ENCODE measurements at places on chromosomes 2 and 18.
A peak's percentile ranks its signal among the peaks of the same experiment; 100 is the strongest.

DNA sequence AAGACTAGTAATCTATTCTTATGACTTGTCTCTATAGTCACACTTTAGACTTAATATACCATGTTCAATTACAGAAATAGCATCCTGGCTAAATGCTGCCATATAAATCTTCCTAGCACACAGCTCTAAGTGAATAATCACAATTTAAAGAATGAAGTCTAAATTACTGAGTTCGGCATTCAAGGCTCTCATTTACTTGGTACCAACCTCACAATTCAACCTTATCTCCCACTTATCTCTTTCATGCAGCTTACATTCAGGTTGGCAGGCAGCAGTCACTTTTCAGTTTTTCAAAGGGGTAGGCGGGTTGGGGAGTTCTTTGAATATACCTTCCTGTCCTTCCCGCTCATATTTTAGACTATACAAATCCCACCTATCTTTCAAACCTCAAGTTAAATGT, 1.5 kb downstream of the MMADHC start:
- no peak for DNase-seq

GRCh38 chr2:22626621-22627020, 758.4 kb upstream of the KLHL29 start:
- no peak for DNase-seq

GRCh38 chr2:40224318-40224717, 227.6 kb downstream of the SLC8A1 start:
- peak; percentile 35 for DNase-seq

GRCh38 chr2:59858540-59858939, 694.9 kb downstream of the BCL11A start:
- no peak for DNase-seq

GRCh38 chr2:237315170-237315828, 98.7 kb downstream of the COL6A3 start:
- peak; percentile 93 for DNase-seq

GRCh38 chr18:72544092-72544886, at the start of gene CBLN2:
Gene CBLN2, minus strand, starts transcription at chr18:72544342. Its CDS starts 2,182 bp downstream, at chr18:72542160.
- DNase-seq: peak; percentile 51

GRCh38 chr18:9392726-9393125, 58.2 kb downstream of the TWSG1 start:
- DNase-seq: peak; percentile 12
